ENCODE measurements at places on chromosomes 1 and 21.
A peak's percentile ranks its signal among the peaks of the same experiment; 100 is the strongest.

GRCh38 chr1:37723390-37724078 is 31.2 kb downstream of the CDCA8 start:
- DNase-seq: no peak

GRCh38 chr1:116733476-116734365 is 20.5 kb upstream of the CD2 start:
- DNase-seq: no peak

DNA sequence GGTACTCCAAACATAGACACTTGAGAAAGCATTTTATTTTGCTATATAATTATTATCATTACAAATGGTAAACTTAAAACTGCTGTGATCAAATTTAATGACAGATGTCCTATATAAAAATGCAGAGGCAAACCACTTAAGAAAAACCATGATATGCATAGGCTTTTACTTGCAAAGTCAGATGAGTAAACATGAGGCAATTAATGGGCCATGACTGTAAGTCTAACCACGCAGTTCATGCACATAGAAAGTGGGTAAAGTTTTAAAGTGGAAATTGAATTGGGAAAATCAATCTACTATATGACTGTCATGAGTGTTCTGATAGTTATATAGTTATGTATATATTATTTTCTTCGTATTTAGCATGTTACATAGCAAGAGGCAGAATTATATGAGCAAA is 219.2 kb downstream of the PTPRC start:
- DNase-seq: no peak

- DNase-seq: peak; percentile 90
These were observed 3.5 kb upstream of the RIMS3 start for GRCh38 chr1:40668769-40669525.

DNA sequence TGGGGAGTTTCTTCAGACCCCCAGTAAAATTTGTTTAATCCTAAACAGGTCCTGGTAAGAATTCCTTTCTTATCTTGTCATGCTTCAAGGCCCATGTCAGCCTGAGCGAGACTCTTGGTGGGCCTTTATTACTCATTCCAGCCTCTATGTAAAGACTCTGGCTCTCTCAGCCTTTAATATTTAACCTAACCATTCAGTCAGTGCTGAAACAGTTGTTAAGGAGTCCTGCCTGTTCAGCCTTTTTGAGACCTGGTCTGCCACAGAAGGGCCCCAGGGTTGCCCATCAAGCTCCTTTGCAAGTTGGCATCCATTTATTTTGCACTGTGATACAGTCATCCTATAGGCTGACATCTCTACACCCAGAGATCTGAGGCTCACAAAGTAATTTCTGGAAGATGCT is 107.7 kb upstream of the VANGL1 start:
- no peak for DNase-seq

- no peak for DNase-seq
These were observed 909 bp upstream of the APP start for GRCh38 chr21:26171258-26172100.

DNA sequence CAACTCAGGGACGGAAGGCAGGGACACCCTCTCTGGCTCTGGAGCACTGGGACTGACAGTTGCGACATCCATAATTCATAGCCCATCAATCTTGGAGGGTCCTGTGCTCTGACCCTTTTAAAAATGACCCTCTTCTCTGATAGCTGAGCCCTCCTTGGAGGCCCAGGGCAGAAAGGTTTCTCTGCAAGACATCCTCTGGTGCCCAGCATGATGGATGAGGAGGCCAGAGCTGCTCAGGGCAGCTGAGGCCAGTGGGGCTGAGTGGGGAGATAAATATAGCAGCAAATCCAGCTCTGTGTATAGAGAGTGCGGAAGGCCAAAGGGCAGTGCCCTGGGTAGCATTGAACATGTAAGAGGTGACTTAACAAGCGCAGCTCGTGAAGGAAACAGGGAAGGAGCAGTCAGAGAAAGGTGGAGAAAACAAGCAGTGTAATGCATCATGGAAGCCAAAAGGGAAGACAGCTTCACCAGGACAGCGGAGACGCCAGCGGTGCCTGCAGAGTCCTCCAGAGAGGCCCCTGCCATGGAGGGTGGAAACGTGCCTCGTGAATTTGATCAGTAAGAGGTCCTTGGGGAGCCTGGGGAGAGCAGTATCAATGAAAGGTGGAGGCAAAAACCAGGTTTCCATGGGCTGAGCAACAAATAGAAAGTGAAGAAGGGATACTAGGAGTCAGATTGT is 50.4 kb upstream of the FMOD start:
- DNase-seq: no peak

DNA sequence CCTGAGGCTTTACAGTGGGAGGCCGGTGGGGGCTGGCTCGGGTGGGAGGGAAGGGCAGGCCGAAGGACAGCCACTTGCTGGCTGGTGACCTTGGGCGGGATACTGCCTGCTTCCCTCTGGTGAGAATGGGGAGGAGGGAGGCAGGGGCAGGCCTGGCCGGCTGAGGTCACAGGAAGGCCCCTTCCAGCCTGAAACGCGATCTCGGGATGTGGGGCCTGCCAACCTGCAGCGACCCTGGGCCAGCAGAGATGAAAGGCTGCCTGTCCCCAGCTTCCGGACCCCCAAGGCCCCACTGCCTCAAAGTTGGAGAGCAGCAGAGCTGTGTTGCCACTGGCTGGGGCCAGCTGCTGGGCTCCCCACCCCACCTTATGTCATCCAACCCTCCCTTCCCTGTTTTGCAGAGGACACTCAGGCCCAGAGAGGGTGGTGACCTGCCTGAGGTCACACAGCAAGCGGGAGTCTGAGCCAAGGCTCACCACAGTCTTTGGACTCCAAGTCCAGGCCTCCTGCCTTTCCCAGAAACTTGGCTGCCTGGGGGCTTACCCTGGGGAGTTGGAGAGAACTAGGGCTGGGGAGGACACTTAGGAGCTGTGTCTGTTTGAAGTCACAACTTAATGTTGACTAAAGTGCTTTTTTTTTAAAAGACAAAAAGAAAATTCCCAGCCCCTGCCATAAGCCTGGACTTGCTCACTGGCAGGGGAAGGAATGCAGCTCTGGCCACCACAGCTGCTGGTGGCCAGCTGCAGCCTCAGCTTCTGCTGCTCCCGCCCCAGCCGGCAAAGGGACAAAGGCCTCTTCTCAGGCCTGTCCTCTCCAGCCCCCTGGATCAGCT is 14.8 kb upstream of the WASF2 start:
- DNase-seq: peak; percentile 22

DNA sequence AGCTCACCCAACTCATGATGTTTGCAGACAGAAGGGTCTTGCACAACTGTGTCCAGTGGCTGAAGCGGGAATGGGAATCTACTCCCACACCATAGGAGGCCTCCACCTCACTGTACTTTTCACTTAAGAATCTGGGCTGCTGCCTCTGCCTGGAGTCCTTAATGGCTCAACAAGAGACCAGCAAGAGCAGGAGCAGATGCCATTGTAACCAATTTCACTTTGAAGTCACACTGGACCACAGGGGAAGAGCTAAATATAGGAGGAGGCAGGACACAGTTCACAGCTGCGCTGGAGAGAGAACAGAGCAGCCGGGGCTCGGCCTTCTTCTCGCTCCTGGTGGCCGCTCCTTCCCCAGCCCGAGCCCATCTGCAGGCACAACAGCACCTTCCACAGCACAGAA is 120.4 kb downstream of the SIPA1L2 start:
- DNase-seq: no peak

- no peak for DNase-seq
These were observed 22.0 kb downstream of the NSL1 start for GRCh38 chr1:212769459-212770167.

- DNase-seq: no peak
These were observed 147.4 kb upstream of the COL6A1 start for GRCh38 chr21:45834026-45834715.

GRCh38 chr1:45686015-45686287 is 382 bp downstream of the GPBP1L1 start:
- peak; percentile 47 for DNase-seq

DNA sequence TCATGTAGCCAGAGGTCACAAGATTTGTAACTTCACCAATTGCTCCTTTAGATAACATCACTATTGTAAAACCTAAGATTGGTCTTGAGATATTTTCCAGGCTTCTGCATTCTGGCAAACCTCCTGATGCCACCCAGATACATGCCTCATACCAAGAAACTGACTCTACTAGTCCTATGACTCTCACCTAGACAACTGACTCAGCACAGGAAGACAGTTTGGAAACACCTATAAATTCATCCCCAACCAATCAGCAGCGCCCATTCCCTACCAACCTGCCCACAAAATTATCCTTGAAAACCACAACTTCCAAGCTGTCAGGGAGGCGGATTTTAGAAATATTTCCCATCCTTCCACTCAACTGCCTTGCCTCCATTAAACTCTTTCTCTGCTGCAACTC is 2.6 kb downstream of the NME7 start:
- DNase-seq: peak; percentile 52

- no peak for DNase-seq
These were observed 24.0 kb upstream of the DIRAS3 start for GRCh38 chr1:68074472-68074871.

DNA sequence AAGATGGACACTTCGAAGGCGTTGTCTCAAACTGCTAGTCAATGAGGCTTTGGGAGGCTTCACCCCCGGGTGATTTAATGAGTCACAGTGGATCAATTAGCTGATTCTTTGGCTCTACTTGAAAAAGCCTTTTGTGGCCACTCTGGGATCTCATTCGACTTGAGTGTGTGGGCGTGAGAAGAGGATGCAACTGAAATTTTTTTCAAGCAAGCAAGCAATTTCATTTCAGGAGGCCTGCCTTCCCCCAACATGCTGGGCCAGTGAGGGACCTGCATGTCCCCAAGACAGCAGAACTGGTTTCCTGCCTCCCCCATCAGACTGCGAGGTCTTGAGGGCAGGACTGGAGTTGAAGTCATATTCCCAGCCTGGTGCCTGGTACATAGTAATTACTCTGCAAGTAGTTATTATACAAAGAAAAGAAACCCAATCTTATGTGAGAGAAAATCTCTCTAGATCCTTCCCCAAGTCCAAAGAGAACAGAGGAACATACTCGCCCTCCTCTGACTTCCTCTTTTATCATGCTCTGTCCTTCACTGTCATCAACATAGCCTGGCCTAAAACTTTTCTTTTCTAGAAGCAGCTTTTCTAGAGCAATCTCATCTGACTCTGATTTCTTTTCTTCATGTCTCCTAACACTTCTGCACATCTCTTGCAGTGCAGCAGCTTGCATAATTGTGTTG is 22.7 kb downstream of the SYT6 start:
- no peak for DNase-seq

- DNase-seq: peak; percentile 94
These were observed 34.5 kb downstream of the SLC44A3 start for GRCh38 chr1:94854458-94855306.

- no peak for DNase-seq
These were observed 8.9 kb downstream of the CD1D start for GRCh38 chr1:158189624-158190023.

DNA sequence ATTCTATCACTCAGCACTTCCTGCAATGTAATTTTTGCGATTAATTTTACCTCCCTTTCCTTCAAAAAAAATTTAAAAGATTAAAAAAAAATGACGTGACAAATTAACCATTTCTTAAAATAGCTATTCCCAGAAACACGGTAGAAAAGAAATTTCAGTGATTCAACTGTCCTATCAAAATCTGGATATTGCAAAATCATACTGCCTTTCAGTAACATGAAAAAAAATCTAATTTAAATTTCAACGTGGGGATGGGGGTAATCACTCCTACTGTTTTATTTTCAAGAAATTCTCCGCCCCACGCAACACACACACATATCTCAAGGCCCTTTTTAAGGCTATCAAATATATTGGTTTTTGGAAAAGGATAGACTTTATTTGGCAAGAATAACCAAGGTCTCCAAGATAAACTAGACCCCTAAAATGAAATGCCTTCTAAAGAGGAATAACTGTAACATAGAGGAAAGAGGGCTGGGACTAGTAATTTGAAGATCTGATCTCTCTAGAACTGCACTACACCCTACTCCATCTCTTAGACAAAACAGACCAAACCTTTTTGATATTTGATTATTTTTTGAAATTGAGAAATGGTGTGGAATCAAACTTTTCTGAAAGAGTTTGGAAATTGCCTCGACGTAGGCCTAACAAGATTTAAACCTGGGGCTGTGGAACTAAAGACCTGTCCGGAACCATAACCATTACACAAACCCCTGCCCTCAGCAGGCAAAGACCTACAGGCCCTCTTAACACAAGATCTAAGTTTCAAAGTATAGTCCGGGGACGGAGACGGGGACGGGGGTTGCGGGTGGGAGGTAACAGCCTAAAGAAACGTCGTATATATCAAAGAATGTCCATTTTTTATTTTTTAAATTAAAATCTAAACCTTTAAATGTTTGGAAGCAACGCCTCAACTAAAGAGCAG is 941 bp downstream of the ARNT start:
- peak; percentile 13 for DNase-seq

DNA sequence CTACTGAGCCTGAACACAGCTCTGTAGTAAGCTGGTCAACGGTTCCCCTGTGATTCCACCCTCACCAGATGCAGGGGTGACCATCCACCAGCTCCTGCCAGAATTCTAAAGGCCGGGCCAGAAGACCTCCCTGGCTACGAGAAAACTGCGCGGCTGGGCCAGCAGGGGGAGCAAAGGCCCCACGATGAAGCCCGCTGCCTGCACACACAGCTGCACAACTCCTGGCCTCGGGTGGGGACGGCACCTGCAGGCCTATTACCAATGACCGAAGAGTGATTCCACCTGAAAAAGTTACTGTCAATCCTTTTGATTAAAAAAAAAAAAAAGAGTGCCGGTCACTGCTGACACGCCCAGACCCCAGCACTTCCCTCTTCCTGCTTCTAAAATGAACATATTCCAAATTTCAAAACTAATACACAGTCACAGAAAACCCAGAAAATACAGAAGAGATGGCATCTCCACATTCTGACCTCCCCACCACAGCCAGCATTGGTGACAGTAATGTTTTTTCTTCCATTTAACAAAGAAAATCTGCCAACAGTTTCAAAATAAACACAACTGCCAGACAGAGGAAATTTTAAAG is 49.8 kb upstream of the RIPK4 start:
- DNase-seq: peak; percentile 16

DNA sequence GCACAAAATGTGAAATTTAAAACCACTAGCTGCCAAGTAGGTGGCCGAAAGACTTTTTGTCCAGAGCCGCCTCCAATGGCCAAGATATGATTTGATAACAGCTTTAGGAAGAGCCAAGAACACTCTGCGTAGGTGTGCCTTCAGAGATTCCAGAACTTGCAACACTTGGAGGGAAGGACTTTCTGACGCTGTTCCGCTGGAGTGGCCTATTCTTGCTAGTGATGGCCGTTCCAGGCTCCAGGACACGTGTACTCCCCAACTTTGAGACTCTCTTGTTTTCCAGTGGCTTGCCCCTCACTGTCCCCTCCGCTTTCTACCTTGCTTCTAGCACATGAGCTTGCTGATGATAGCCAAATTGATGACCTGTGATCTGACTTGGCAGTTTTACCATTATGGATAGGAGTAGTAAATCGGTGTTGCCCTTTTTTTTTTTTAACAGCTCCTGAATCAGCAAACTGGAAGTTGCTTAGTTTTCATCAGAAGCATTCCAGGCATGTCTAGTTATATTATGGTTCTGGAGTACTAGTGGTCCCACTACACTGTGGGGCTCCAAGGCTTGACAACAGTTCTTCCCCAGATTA is 1.0 kb downstream of the PRDX6 start:
- DNase-seq: peak; percentile 35
